Fibroblast of the aortic adventitia (primary cell): ENCODE measurements at places on chromosomes 6 and 20. TPM values are rescaled to one million over a fixed set of nuclear protein-coding genes. Genes with fewer than 3 reads are reported as not detected.

GRCh38 chr6:15507221-15507620, 155.6 kb downstream of the DTNBP1 start:
- no peak for DNase-seq

The BFSP1 gene
- total RNA-seq, result 1.3 and 3.5 TPM in 2 replicates

GRCh38 chr6:106643061-106643460, 13.7 kb downstream of the QRSL1 start:
- DNase-seq, result no peak

- DNase-seq, result no peak
These were observed 39.0 kb upstream of the IFNGR1 start for GRCh38 chr6:137258170-137258569.

The CASS4 gene
- 0.09 and 0.49 TPM in 2 replicates for total RNA-seq
